ENCODE measurements at places on chromosomes 12 and 14. TPM values are rescaled to one million over a fixed set of nuclear protein-coding genes. Genes with fewer than 3 reads are reported as not detected.
A peak's percentile ranks its signal among the peaks of the same experiment; 100 is the strongest.

HNF1A gene
- total RNA-seq: 6.7 TPM

- H3K4me3 ChIP-seq: no peak overlapping the region
- H3K27me3 ChIP-seq: no peaks in the 10 kb centered on the region
- H3K27ac ChIP-seq: no peak overlapping the region
Measured at GRCh38 chr14:65187421-65188049, 85.2 kb upstream of the MAX start.

DNA sequence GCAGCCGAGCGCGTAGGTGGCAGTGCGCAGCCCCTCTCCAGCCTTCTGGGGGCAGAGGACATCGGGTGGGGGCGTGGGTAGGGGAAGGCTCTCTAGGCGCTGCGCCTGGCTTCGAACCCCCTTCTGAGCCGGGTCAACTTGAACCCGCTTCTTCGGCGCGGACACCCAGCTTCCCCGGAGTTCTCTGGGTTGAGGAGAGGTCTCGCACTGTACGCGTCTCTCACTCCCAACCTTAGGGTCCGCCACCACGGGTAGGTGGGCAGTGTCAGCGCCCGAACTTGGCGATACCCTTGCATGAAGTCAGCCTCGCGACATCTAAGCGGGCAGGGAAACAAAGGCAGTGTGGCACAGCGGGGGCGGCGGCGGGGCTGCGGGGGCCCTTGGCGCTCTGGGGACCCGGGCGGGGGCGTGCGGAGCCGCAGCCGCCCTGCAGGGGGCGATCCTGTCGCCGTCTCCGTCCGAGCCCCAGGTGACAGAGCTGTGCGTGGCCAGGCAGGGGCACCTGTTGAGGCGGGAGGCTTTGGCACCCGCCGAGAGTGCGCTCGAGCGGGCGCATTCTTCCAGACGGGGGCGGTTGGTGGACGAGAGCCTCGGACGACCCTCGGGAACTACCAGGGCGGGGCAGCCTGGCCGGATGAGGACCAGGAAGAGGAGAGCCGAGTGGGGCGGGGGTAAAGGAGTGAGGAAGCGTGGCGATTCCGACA lies 1.1 kb downstream of the GALNT16 start:
- H3K27me3 ChIP-seq: peaks cover 7% of the 10 kb centered on the region
- no peak overlapping the region for H3K4me3 ChIP-seq
- H3K36me3 ChIP-seq: no peaks in the 10 kb centered on the region
- peaks cover 4% of the 10 kb centered on the region for H3K4me1 ChIP-seq
- no peak overlapping the region for H3K27ac ChIP-seq
- peak; percentile 73 for DNase-seq

- no peak overlapping the region for H3K4me3 ChIP-seq
- no peaks in the 10 kb centered on the region for H3K4me1 ChIP-seq
- H3K27me3 ChIP-seq: no peaks in the 10 kb centered on the region
- H3K36me3 ChIP-seq: no peaks in the 10 kb centered on the region
- no peak for DNase-seq
Measured at GRCh38 chr14:79516009-79516408, 695.3 kb downstream of the DIO2 start.

DNA sequence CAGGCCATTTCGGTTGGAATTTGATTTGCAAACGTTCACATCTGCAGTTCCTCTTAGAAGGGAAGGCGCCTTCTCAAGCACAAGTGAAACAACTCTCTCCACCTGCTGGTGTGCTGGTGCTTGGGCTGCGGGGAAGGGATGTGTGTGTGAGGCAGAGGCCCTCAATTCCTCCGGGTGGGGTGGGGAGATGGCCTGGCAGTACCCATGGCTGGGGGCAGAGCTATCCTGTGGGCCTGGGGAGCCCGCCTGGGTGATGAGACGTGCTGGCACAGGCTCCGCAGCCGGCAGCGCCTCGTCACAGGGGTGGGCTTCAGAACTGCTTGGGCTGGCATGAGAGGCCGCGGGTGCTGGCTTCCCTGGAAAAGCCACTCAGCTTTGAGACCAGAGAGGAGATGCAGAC lies 28.9 kb upstream of the TDRD9 start:
- no peaks in the 10 kb centered on the region for H3K36me3 ChIP-seq
- H3K4me3 ChIP-seq: no peak overlapping the region
- no peak overlapping the region for H3K27ac ChIP-seq
- H3K27me3 ChIP-seq: no peaks in the 10 kb centered on the region

DNA sequence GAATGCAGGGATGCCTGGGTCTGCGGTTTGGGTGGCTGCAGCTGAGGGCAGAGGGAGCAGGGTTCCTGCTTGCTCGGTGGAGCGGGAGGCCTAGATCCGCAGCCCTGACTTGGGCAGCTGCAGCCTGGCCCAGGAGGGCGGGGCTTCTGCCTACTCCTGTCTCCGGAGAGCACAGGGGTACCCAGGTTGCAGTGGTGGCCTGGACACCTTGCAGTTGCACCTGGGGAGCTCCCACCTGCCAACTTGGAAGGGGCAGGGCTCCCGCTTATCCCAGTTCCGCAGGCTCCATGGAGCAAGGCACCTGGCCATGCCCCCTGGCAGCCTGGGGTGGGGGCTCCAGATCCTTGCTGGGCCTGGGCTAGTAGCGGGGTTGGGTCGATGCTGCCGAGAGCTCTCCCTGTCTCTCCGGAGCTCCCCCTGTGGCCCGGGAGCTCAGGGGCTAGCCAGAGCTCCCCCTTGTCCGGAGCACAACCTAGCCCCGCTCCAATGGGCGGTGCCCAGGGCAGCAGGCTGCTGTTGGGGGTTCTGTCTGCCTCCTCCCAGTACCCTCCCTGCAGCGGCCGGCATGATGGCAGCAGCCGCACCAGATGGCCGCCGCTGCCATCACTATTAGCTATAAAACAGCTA lies 136.4 kb downstream of the PTPRR start:
- no peak overlapping the region for H3K27ac ChIP-seq
- H3K36me3 ChIP-seq: no peaks in the 10 kb centered on the region
- DNase-seq: no peak

GRCh38 chr14:70616646-70617045 lies 16.2 kb upstream of the MED6 start:
- no peaks in the 10 kb centered on the region for H3K27me3 ChIP-seq
- H3K27ac ChIP-seq: no peak overlapping the region
- no peaks in the 10 kb centered on the region for H3K36me3 ChIP-seq

DNA sequence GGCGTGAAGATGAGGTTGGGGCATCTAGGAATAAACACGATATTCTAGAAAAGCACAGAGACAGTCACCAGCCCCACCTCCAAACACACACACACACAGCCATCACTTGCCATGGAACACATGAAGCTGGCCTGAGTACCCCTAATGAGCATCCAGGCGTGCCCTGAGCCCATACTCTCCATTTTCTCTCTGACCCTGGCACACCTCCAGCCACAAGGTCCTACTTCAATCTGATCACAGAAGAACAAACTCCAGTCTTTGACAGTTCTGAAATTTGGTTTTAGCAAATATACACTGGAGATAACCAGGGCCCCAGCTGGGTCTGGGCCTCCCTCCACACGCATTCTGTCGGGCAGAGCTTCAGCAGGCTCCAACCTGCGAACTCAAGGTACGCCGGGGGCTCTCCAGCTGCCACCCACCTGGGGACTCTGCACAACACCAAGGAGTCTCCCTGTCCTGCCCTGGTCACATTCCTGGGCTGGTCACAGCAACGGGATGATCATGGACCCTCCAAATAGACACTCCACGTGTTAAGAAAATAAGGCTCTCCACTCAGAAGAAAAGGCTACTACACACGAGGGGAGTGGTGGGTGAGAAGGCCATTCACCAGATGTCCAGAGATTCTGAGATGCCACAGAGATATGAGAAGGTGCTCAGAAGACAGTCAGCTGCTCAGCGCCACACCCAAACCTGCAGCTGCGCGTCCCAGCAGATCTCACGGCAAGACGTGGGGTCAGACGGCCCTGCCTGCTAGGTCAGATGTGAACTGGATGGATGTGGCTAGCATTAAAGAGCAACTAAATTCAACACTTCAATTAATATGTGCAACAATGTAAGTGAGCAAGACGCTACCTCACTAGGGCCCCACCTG lies 57.0 kb upstream of the PNMA1 start:
- peaks cover 48% of the 10 kb centered on the region for H3K4me1 ChIP-seq
- DNase-seq: no peak
- H3K27ac ChIP-seq: peak overlapping the region; percentile 81
- no peak overlapping the region for H3K4me3 ChIP-seq
- no peaks in the 10 kb centered on the region for H3K27me3 ChIP-seq

DNA sequence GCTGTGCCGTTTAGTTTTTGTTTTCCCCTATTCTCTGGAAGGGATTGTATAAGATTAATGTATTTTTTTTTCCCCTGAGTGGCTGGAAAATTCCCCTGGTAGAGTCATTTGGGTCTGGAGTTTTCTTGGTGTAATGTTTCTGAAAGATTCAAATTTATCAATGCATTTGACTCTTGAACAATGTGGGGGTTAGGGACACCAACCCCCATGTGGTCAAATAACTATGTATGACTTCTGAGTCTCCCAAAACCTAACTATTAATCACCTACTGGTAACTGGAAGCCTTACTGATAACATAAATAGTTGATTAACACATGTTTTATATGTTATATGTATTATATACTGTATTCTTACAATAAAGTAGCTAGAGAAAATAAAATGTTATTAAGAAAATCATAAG lies 220.1 kb upstream of the PDE3A start:
- no peaks in the 10 kb centered on the region for H3K36me3 ChIP-seq
- no peak overlapping the region for H3K4me3 ChIP-seq
- no peak overlapping the region for H3K27ac ChIP-seq
- H3K27me3 ChIP-seq: no peaks in the 10 kb centered on the region
- H3K4me1 ChIP-seq: no peaks in the 10 kb centered on the region
